ENCODE measurements at places on chromosomes 13 and 19.

DNA sequence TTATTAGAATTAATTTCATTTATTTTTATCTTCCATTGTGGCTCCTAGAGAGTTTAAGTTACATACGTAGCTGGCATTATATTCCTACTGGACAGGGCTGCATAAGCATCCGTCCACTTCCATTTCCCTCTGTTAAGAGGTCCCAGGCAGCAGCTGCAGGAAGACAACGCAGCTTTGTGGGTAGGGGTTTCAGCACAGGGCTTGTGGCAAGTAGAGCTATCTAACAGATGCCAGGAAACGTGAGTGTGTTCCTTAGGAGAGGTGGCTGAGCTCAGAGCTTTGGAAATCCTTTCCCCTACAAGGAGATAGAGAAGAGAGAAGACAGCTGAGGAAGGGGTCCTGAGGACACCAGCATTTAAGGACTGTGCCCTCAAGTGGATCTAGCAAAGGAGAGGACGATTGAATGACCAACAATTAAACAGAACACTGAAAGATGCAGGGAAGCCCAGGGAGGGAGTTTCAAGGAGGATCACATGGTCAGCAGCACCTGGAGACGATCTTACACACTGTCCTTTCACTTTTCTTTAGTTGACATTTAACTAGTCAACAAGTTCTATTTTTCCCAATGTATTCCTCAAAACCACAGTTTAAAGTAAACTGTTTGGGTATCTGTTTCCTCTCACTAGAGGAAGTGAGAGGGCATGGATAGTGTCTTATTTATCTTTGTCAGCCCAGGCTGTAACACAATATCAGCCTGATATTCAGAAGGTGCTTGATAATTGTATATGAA, 2.3 kb upstream of the N4BP2L1 start:
- no peak for DNase-seq

GRCh38 chr13:91207261-91207660, 140.2 kb upstream of the MIR17HG start:
- no peak for DNase-seq

DNA sequence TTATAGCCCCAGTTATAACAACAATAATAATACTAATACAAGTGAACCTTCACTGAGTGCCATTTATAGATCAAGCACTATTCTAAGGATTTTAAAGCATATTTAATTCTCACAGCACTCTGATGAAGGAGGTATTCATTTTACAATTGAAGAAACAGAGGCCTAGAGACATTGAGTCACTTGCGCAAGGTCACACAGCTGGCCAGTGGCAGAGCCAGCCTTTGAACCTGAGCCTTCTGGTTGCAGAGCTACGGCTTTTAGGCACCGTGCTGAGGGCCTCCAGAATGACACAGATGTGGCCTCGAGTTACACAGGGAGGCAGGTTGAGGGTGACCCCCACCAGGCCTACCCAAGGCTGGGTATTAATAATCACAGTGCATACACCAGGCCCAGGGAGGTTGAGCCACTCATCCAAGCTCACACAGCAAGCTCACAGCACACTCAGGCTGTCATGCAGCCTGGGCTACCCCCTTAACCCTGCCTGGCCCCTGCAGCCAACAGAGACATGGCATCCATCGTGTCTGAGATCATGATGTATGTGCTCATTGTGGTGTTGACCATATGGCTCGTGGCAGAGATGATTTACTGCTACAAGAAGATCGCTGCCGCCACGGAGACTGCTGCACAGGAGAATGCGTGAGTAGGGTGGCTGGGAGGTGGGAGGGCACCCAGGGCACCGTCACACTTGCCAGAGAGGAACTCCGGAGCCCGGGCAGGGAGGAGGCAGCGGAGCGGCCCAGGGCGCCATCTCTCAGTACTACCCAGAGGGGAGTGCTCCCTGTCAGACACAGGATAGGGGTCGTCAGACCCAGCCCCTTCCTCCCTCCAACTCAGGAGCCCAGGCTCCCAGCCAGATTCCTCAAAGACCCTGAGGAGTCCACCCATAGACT, 2.7 kb upstream of the HPN start:
- DNase-seq, result no peak

GRCh38 chr13:106464076-106464475, 71.4 kb downstream of the EFNB2 start:
- DNase-seq, result no peak

DNA sequence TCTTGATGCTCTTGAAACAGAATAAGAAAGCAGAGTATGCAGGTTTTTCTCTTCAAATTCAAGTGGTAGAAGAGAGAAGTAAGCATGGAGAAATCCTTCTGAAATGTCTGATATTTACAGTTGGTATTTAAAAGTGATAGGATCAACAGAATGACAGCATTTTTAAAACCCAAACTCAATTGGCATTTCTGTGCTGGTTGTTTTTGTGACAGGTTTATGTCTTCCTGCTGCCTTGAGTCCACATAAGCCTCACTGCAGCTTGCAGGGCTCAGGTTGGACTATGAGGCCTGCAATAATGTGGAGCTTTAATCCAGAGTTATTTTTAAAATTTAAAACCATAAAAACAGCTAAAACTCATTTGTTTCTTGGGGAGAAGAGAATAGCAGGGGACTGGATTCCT, 105.1 kb downstream of the ZAR1L start:
- DNase-seq, result no peak

Measured in activated T-cell treated with anti-CD3 and anti-CD28 coated beads, Interleukin-2, amount 50 U/mL, for 72 hours (primary cell).